ENCODE measurements at places on chromosomes 1 and 21.

DNA sequence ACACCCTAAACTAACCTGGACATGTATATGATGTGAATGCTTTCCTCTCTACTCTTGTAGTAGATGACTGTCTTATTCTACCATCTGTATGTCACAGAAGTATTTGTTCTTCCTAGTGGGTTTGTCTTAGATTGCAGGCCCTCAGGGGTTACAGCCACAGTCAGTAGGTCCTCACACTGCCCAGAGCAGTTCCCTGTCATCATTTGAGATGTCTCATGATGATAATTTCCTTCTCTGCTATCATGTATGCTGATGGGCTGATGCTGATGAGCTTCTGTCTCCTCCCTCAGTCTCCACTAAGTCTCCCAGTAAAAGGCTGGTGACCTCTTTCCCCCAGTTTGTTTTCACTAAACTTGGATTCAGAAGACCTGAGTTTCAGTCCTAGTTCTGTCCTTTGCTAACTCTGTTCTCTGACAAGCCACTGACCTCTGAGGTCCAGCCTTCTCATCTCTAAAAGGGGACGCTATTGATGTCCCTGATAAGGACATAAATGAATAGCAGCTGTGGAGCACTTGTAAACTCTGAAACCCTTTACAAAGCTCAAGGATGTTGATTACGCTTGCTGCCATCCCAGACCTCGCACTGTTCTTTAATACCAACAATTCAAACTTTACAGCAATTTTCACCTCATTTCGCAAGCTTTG is 3.1 kb upstream of the ETV3 start:
- DNase-seq = no peak

DNA sequence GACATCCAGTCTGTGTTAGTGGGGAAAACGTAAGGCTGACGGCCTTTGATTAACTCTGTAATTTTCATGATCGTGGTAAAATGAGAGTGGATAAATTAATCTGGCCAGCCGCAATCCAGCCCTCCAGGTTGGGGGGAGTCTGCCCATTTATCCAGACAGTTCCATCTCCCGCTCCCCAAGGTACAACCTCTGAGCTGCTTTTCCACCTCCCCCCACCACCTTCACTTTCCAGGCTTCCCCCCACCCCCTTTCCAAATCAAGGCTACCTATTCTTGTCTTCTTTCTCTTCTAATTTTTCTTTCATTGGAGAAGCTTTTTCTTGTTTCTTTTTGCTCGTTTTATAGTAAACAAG is 6.0 kb downstream of the MIER1 start:
- no peak for DNase-seq

DNA sequence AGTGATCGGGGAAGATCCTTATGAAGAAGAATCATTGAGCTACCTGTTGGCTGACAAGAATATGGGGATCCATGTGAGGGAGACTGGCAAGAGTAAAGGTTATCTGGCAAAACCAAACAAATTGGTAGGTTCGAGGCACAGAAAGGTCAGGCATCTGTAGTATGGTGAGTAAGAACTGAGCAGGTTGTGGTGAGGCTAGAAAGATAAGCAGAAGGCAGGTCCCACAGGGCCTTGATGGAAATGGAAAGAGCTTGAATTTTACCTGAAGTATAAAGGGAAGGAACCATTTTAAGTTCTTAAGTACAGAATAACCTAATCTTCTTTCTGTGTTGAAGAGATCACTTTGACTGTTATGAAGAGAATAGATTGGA is 11.1 kb downstream of the PTPRC start:
- no peak for DNase-seq

DNA sequence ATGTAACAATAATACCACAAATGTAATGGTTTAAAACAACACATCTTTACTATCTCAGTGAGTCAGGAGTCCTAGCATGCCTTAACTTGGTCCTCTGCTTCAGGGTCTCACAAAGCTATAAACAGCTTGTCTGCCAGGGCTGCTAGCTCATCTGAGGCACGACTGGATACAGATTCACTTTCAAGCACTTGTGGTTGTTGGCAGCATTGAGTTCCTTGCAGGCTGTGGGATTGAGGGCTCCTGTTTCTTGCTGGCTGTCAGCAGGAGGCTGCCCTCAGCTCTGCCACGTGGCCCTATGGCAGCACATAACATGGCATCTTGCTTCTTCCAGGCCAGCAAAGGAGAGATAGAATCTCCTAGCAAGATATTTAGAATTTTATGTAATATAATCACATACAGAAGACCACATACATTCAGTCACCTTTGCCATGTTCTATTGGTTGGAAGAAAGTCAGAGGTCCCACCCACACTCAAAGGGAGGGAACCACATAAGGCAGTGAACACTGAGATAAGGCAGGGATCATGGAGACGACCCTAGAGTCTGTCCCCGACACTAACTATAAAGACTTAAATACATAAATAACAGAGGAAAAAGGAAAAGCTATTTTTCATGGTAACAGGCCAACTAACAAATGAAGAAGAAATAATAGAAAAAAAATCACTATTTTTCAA is 18.9 kb upstream of the IPP start:
- DNase-seq = no peak

DNA sequence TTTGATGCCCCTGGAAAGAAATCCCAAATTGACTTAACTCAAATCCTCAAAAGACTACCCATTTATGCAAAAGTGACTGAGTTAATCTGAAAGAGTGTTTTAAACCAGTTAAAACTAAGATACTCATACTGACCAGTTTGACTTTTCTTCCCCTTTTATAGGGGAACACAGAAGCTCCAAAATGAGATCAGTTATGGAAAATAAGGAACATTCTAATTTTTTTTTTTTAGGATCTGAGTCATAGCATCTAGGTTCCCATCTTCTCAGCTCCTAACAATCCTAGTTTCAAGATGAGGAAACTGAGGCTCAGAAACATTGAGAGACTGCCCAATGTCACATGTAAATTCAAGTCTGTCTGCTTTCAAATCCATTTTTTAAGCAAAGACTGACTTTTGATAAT is 231.1 kb upstream of the RUNX1 start:
- DNase-seq = no peak

DNA sequence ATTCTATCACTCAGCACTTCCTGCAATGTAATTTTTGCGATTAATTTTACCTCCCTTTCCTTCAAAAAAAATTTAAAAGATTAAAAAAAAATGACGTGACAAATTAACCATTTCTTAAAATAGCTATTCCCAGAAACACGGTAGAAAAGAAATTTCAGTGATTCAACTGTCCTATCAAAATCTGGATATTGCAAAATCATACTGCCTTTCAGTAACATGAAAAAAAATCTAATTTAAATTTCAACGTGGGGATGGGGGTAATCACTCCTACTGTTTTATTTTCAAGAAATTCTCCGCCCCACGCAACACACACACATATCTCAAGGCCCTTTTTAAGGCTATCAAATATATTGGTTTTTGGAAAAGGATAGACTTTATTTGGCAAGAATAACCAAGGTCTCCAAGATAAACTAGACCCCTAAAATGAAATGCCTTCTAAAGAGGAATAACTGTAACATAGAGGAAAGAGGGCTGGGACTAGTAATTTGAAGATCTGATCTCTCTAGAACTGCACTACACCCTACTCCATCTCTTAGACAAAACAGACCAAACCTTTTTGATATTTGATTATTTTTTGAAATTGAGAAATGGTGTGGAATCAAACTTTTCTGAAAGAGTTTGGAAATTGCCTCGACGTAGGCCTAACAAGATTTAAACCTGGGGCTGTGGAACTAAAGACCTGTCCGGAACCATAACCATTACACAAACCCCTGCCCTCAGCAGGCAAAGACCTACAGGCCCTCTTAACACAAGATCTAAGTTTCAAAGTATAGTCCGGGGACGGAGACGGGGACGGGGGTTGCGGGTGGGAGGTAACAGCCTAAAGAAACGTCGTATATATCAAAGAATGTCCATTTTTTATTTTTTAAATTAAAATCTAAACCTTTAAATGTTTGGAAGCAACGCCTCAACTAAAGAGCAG is 941 bp downstream of the ARNT start:
- no peak for DNase-seq

DNA sequence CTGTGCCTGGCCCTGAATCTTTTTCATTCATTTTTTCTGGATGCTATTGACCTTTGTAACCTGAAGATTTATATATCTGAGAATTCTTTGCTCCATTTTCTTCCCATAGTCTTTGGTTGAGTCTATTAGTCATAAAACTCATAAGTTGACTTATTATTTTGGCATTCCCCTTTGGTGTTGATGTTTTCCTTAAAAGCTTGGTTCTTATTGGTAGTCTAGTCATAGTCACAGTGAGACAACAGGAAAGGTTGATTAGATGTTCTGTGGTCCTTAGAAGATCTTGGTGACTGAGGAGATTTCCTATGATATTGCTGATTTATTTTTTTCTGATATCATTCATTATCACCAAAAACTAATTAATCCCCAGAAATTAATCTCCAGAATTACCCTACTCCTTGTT is 86.2 kb downstream of the PTPRC start:
- DNase-seq = no peak

DNA sequence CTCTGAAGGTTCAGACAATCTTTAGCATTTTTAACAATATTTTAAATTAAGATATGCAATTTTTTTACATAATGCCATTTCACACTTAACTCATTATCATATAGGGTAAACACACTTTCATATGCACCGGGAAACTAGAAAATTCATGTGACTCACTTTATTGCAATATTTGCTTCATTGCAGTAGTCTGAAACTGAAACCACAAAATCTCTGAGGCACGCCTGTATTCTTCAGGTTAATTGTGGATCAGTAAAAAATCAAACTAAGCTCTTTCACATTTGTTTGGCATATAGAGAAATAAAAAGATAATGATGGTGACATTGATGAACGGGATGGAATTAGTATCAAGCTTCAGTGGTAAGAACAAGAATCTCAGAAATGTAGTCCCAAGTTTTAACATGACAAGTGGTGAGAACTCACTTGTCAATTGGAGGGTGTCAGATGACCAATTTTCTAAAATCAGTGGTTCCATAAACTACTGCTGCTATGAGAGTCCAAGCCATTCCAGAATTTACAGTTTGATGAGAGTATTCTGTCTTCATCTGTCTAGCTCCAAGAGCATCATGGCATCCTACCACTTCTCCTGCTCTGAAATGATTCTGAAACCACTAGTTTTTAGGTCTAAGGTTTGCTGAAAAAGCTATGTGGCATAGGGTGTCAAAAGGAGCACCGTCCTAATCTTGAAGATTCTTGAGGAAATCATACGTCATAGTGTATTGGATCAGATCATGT is 281.0 kb downstream of the PTPRC start:
- DNase-seq = no peak

- no peak for DNase-seq
Observed at GRCh38 chr1:41833519-41834000, 85.2 kb downstream of the HIVEP3 start.
